ENCODE measurements at places on chromosomes 2 and 18.

- DNase-seq: no peak
Observed at GRCh38 chr18:79789901-79790890, 7.5 kb upstream of the KCNG2 start.

GRCh38 chr2:100812573-100812972 is 7.4 kb upstream of the NPAS2 start:
- no peak for DNase-seq

DNA sequence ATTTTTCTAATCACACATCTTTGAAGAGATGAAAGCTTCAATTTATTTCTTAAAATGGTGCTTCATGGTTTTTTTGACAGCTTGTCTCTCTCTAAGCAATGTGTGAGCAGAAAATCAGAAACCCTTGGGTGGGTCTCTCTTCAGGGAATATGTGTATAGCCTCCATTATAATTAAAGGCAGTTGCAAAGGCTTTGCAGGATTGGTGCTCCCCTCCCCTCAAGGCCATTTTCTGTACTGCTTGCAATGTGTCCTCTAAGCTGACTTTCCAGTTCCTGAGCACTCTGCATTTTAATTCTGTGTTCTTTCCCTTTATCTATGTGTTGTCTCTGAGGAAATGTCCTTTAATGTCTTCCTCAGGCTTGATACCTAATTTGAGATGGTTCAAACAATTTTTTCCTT is 172.6 kb downstream of the DPP4 start:
- DNase-seq: no peak

DNA sequence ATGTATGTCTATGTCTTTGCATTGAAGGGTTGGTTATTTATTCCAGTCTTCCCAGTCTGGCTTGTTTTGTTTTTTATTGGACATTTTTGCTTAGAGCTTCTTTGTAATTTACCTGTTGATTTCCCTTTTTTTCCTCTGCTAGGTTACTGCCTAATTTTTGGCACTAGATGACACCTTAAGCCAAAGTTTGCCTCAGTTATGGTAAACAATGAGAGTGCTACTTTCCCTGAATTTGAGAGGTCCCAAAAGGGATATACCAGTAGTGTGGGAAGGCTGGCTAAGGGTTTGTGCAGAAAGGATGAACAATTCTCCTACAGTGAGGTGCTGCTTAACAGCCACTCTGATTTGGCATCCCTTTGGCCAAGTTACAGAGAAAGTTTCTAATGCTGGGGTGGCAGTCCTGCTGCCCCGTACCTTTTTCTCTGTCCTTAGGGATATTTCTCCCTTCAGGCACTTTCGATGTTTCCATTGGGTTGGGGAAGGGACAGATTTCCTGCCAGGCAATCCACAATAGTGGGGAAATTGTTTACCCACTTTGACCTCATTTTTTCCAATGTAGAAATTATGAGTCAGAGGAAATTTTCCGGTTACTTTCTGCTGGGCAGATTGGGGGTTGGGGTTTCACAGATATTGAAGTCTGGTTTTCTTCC is 354.9 kb downstream of the PTPRM start:
- DNase-seq: no peak

GRCh38 chr18:12911929-12912703 is 28.1 kb upstream of the PTPN2 start:
- DNase-seq: no peak
